Left renal cortex interstitium (tissue), 4 donors: ENCODE measurements at places on chromosomes 12 and 14. TPM values are rescaled to one million over a fixed set of nuclear protein-coding genes. Genes with fewer than 3 reads are reported as not detected.

The PZP gene
- polyA plus RNA-seq: 0.93 TPM

DNA sequence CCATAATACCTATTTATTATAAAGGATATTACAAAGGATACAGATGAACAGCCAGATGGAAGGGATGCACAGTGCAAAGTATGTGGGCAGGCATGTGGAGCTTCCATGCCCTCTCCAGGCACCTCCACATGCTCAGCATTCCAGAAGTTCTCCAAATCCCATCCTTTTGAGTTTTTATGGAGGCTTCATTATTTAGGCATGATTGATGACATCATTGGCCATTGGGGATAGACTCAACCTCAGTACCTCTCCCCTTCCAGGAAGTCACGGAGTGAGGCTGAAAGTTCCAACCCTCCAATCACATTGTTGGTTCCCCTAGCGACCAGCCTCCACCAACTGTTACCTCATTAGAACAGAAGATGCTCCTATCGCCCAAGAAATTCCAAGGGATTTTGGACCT, 156.4 kb downstream of the ATP23 start:
- no peak for DNase-seq

DNA sequence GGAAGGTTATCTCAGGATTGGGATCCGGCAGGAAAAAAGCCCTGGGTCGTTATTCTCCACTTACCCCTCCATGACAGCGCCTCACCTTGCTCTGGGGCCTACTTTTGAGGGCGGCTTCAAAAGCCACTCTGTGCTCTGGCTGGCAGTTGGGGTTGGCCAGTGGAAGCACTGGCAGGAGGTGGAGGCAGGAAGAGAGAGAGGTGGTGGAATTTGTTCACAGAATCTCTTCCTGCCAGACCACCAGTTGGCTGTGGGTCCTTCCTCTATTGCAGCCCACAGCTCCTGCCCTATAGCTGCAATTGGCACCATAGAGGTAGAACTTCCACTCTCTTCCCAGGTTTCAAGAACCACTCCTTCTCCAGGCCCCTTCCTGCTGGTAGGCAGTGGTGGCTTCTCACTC, 32.7 kb upstream of the SDR39U1 start:
- DNase-seq: no peak

The PPP1CC gene
- 197 TPM for polyA plus RNA-seq

The TPH2 gene
- not detected for polyA plus RNA-seq

The SELPLG gene
- 1.9 TPM for polyA plus RNA-seq
